ENCODE measurements at places on chromosomes 6 and 20.

DNA sequence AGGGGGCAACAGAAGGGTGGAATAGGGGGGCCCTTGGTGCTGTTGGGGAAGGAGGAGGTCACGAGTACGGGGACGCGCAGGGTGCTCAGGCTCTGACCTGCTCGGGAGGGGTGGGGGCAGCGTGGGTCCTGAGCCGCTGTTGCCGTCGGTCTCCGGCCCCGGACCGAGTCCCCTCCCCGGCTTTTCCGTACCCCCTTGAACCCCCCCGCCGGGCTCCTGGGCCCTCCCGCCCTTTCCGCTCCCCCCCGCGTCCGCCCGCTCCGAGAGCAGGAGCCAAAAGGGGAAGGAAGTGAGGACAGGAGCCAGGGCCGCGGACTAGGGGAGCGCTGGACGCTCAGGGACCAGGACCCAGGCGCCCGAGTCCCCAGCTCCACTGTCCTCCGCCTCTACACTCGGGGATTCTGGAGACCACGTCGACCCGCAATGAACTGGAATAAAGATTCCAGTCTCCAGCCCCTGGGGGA, at the start of gene RGL2:
Gene RGL2 (minus strand): TSS at position 170 of the 464 bp plus-strand sequence. CDS start 332 bp downstream, outside the sequence.
- DNase-seq: no peak

- DNase-seq: no peak
Observed at GRCh38 chr6:75849329-75850025, 100.4 kb downstream of the MYO6 start.

- DNase-seq: peak; percentile 87
Observed at GRCh38 chr6:40587240-40588069, at the start of gene LRFN2. Gene LRFN2 (minus strand): TSS chr6:40587364.

DNA sequence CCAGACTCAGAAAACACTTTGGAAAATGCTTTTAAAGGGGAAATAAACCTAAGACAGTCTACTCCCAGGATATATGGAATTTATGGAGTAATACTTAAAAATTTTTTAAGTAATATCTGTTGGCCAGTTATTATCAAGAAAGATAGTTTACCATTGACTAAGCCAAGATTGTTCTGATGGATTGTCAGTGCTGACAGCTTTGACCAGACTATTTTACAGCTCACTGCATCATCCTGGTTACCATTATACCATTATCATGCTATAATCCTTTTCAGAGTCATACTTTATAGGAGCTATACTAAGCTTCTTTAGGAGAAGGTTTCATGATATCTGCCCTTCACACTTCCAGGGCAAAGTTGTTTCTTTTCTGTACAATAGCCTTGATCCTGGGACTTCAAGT, 16.5 kb downstream of the GTF2H5 start:
- no peak for DNase-seq

DNA sequence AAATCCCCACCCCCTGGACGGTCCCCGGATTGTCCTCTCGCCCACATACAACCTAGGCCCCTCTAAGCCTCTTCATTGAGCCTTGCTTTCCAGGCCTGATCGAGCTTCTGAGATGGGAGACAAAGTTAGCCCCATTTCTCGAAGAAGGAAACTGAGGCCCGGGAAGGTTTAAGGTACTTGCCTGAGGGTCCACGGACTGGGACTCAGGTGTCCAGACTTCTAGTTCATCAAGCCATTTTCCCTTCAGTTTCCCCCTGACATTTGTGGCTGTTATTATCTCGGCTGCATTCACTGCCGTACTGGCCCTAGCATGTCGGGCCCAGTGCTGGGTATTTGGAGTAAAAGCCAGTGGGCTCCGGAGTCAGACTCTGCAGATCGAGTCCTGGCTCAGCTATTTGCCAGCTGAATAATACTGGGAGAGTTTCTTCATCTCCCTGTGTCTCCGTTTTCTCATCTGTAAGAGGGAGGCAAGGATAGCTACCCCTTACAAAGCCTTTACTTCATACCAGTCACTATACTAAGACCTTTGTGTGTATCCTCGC, 633 bp downstream of the RPRD1B start:
- no peak for DNase-seq

DNA sequence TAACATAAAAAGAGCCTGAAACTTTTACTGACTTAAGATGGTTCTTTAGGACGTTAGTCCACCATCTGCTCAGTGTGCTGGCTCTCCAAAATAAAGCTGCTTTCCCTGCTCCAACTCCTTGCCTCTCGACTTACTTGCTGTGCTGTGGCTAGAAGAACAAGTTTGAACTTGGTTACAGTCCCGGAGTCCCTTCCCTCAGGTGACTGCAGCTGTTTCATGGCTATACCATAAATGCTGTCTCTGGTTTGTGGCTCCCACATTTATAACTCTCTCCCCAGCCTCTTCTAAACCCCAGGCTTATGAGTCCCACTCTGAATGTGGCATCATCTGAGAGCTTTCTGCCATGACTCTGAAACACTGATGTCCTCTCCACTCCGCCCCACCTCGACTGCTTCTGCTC, 306.4 kb upstream of the PRND start:
- no peak for DNase-seq

DNA sequence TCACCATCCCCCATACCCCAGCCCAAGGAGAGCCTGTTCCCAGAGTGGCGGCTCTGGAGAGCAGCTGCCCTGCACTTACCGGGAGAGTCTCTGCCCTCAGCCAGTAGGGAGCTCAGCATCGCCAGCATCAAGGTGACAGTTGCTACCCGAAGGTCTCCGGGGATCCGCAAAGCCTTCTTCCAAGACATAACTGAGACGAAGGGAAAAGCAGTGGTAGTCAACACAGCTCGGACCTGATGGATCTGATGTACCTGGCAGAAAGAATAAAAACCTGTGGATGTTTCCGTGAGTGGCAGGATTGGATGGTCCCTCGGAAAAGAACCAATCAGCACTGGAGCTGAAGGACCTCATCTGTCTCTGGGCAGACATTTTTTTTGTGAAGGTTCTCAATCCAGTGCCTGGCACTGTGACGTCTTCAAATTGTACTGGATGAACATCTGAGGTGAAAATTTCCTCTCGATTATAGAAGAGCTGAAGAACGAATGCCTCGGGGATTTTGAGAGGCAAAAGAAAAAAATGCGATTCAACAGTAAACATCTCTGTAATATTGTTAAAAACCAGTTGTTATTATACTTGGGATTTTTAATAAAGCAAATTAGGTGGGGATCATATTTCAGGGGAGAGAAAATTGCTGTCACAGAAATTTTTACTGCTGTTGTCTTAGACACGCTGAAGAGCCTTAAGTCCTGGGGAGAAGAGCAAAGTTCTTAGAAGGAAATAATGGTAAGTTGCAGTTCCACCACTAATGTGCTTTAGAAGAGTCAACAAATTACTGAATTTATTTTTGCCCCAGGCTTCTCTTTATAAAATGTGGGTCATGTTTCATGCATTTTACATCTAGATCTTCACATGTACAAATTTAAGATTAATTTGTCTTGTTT, at the start of gene HLA-DQB1:
Gene HLA-DQB1 (minus strand): TSS at position 238 of the 881 bp plus-strand sequence. CDS start 50 bp downstream, at position 188.
- peak; percentile 75 for DNase-seq

GRCh38 chr6:139839506-139840156, 465.2 kb upstream of the CITED2 start:
- DNase-seq: no peak

GRCh38 chr6:43744491-43744890, 25.5 kb upstream of the VEGFA start:
- no peak for DNase-seq

DNA sequence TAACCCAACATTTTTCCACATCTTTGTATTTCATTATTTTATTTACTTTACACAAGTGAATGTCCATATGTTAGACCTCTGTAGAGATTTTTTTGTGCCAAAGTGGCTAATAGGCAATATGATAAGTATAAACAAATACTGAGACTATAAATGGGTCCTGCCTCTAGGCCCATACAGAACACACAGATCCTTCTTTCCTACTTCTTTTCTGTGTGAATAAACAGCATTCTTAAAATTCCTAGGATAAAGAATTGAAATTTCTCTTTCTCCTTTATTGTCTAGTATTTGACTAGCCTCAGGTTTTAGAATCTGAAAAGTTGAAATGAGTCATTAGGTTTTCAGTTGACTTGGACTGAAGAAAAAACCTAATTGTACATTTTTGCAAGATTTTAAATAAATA, 46.3 kb upstream of the HS3ST5 start:
- DNase-seq: no peak

GRCh38 chr20:23823111-23823510, 3.4 kb downstream of the CST2 start:
- no peak for DNase-seq

DNA sequence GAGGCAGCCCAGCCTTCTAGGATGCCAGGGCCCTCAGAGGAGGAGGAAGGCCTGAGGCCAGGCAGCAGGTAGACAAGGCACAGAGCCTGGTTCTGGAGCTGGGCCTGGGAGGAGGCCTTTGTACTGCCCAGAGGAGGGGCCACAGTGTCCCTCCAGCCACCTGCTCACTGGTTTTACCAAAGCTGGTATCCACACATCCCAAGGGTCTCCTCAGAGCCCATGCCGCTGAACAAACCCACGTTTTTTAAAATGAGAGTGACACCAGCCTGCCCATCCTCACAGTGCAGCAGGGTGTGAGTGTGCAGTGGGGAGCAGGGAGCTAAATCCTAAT, 162.7 kb downstream of the LY86 start:
- no peak for DNase-seq

DNA sequence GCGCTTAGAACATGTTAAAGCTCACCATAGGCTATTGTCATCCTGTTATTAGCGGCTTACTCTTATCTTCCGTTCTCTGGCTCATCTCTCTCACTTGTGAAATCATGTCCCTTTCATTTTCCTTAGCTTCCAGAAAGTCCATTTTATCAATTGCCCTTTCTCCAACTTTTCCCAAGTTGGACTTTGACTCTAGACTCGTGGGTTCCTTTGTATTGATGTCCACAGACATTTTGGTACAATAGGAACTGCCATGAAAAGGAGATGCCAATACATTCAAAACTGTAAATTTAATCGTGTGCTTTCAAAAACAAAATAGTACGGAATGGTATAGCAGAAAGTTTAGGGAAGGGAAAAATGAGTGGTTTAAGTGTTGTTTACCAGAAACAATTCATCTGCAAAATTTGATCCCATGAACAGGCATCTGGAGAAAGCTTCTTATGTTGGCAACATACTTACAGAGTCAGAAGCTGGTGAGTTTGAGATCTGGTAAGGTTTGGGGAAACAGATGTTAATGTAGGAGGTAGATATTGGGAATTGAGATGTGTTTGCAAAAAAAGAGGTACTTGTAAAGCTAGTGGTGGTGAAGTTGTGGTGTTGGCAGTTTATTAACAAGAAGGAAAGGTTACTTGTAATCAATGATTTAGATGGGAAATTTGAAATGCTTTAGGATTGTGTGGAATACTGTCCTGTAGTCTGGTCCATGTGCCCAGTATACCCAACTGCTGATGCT, 10.2 kb upstream of the HIVEP1 start:
- DNase-seq: no peak

- peak; percentile 74 for DNase-seq
Observed at GRCh38 chr6:20366082-20366830, 35.4 kb upstream of the E2F3 start.

DNA sequence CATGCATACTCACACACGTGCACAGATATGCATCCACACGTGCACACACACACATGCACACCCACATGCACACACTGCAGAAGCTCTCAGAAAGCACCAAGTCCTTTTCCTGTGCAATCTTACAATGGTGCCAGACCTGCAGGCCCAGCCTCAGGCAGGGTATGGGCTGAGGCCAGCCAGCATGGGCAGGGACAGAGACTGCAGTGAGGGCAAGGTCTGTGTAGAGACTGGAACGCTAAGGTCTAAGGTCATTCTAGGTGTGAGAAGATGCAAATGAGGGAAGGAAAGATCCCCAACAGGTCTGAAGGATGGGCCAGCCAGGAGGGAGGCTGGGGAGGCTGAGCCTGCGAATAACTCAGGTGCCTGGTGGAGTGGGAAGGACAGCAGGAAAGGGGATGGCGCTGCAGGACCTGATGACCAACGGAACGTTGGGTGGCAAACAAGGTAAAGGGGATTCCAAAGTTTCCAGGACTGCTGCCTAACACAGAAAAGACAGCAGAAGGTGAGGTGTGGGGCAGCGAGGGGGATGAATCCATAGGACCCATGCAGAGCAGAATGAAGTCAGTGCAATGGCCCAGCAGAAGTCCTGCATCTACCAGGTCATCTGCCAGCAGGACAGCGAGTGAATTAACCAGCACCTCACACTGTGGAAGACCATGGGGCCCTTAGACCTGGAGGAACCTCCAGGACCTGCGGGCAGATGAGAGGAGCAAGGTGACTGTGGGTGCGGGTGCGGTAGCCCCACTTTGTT, 67.0 kb downstream of the ABHD12 start:
- peak; percentile 43 for DNase-seq

GRCh38 chr6:15242937-15243614, 2.8 kb upstream of the JARID2 start:
- no peak for DNase-seq

DNA sequence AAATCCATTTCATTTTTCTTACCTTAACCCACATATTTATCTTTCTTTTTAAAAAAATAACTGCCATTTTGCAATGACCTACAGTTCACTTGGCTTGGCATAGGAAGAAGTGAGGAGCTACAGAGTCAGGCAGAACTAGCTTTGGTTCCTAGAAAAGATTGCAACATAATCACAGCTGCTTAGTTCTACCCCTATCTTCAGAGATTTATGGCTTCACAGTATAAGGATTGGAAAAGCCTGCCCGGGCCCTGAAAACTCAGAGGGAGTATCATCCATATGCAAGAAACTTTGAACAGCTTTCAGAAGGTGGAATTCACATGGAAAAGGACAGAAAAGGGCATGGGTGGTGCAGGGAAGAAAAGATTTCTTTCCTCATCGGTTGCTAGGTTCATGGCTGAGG, 774.3 kb upstream of the CHD6 start:
- no peak for DNase-seq

GRCh38 chr6:75204217-75204958, 1.5 kb downstream of the COL12A1 start:
- DNase-seq: peak; percentile 68

DNA sequence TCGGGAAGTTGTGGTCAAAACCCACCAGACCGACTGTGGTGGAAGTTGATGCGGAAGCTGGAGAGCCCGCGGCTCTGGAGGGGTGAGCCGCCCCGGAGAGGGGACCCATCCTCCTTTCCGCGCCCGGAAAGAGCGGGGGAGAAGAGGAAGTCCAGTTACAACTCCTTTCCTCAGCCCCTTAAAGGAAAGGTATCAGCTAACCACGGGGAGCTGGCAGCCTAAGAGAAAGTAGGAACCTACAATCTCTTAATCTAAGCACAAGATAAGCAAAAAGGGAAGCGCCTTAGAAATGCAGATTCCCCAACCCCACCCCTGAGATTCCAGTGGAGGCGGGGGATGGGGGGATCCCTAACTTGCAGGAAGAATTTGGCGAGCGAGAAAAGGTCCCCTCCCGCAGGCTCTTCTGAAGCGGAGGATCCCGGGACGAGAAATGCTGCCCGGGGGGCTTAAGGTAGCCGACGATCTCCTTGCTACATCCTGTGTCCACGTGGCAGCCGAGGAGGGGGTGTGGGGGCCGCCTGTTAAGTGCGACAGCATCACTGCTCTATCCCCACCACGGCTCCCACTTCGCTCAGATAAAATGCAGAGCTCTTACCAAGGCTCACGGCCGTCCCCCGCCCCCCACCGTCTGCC, 87.5 kb downstream of the ZFP64 start:
- no peak for DNase-seq

- DNase-seq: no peak
Observed at GRCh38 chr6:138545621-138545980, 46.3 kb upstream of the NHSL1 start.

GRCh38 chr6:52098721-52099120, 11.3 kb upstream of the PKHD1 start:
- no peak for DNase-seq

- no peak for DNase-seq
Observed at GRCh38 chr6:109740787-109741186, 49.7 kb downstream of the FIG4 start.

GRCh38 chr6:45724511-45724910, 291.1 kb downstream of the CLIC5 start:
- no peak for DNase-seq
